ENCODE measurements at places on chromosomes 2 and 18.
A peak's percentile ranks its signal among the peaks of the same experiment; 100 is the strongest.

GRCh38 chr2:172427256-172427989 lies at the start of gene ITGA6:
Gene ITGA6 (plus strand): TSS chr2:172427586.
- peak; percentile 87 for DNase-seq

GRCh38 chr2:40488101-40488601 lies 36.3 kb upstream of the SLC8A1 start:
- peak; percentile 72 for DNase-seq

GRCh38 chr2:145303536-145303935 lies 783.6 kb upstream of the ZEB2 start:
- DNase-seq, result no peak

DNA sequence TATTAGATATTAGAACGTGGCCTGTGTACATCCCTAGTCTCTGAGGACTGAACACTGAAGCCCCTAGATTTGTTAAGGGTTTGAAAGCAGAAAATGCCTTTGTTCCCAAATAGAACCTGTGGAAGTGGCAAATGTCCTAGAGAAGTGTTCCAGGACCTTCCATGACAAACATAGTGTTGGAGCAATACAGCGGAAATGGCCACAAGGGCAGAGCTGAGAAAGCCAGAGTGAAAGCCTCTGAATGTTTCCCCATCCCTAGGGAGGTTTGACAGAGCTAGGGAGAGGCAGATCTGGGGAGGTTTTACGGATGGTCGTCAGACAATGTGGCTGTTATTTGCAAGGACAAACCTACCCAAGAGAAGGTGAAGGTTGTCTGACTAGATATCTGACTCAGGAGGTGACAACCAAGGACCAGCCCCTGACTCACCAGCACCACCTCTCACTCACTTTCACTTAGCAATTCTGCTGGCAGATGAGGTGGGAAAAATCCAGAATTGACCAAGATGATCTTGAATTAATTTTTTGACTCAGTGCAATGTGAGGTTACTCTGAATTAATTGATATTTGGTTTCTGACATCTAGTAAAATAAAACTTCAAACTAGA lies 24.1 kb downstream of the RBM43 start:
- DNase-seq, result no peak

DNA sequence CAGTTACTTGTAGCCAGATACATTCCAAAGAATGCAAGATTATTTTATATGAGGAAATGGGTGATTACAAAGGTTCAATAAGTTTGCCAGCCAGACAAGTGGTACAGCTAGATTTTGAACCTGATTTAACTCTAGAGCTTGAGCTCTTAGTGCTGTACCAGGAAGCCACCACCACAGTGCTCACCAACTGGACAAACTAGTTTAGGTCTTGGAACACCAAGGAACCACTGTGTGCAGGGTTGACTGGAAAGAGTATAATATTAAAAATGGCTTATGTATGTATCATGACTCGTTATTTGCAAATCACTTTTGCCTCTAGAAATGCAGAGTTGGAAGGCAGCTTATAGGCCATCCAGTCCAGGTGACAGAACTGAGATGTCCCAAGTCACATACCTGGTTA lies 177.2 kb downstream of the TXNL1 start:
- no peak for DNase-seq

- DNase-seq, result peak; percentile 84
Measured at GRCh38 chr2:96305091-96305978, at the start of gene SNRNP200. Gene SNRNP200 (minus strand): TSS chr2:96305546. CDS start chr2:96305437, 109 bp downstream.

GRCh38 chr2:17644997-17645720 lies 104.7 kb downstream of the VSNL1 start:
- no peak for DNase-seq

DNA sequence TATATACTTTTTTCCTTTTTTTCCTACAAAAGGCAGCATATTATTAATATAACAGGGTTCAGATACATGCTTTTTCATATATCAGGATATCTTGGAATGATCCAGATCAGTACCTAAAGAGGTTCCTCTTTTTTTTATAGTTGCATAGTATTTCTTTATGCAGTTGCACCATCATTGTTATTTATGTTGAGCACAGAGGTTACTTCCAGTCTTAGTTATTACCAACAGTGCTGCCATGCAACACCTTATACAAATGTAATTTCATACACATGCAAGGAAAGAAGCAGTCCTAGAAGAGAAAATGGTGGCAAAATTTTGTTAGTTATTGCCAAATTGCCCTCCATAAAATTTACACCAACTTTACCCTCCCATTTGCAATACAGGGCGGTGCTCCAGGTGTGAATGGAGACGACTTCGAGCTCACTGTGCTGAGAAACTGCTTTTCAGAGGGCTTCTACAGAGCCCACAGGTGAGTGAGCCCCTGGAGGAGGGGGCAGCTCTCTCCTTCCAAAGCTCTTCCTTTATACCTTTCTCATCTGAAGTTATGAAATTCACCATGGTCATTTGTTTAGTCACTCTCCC lies 30.0 kb upstream of the KCMF1 start:
- no peak for DNase-seq

DNA sequence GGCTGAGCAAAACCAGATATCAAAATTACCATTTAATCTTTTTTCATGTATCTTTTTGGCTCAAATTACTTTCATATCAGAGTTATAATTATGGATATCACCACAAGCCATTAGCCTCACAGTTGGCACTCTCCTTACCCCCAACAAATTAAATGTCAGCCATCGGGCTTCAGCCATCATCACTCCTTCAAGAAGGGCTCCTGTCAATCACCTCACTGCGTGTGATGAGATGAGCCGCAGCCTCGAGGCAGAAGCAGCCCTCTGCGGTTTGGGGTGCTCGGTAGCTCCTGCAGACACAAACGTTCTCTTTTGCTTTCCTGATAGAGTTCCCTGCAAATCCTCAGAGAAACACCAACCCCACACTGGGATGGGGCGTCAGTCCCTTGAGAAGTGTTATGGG lies 94.1 kb downstream of the DNER start:
- DNase-seq, result no peak

DNA sequence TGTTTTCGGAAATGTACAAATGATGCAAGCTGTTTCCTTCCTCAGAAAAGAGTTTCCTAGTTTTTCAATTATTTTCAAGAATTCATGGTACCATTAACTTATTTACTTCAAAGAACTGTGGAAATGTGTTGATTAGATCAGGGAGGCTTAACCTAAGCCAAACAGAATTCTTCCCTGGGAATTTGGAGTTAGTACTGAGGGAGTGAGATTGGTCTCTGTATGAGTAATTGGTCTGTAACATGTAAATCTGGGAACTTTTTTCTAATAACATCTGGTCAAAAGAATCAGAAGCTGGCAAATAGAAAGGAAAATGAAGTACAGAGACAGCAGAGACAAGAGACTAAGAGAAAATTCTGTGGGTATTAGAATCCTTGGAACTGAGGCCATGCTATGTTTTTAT lies 145.8 kb downstream of the BABAM2 start:
- DNase-seq, result no peak

- DNase-seq, result no peak
Measured at GRCh38 chr2:45636008-45636407, 15.5 kb upstream of the PRKCE start.

- DNase-seq, result peak; percentile 83
Measured at GRCh38 chr18:23994361-23994902, 20.1 kb upstream of the TTC39C start.

- no peak for DNase-seq
Measured at GRCh38 chr18:63831080-63831788, 56.0 kb downstream of the SERPINB7 start.

GRCh38 chr2:109209412-109209811 lies 80.4 kb downstream of the SH3RF3 start:
- peak; percentile 38 for DNase-seq

DNA sequence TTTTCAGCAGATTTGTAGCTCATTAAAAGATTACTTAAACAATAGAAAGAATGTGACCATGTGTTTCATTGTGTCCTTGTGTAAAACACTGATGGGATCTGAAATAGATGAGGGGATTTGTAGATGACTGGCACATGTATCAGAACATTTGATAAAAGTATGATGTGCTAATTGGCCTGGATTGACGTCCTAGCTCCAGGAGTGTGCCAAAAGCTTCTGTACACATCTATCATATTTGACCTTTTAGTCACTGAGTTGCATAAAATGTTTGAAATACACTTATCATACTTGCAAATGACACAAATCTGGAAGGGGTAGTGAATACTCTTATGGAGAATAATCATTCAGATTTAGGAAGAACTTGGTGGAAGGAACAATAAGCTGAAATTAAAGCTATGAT lies 778.5 kb downstream of the ERBB4 start:
- DNase-seq, result no peak

GRCh38 chr18:35408843-35409261 lies 31.7 kb upstream of the ZNF396 start:
- DNase-seq, result no peak

DNA sequence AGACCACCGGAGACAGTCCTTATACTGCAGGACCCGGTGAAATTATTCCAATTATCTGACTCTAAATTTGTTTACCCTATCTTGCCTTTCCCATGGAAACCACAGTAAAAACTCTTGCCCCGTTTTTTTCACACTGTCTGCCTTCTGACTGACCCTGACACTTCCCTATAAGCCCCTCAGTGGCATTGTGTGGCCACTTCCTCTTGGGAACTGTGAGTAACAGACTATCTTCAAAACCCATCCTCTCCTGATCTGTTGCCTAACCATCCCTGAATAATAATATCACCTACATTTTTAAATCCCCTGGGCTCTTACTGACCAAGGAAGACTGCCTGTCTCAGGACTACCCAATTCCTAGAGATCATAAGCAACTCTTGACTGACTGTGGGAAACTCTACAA lies 42.6 kb upstream of the RNF152 start:
- DNase-seq, result no peak

GRCh38 chr2:123438251-123438650 lies 586.8 kb upstream of the CNTNAP5 start:
- no peak for DNase-seq

DNA sequence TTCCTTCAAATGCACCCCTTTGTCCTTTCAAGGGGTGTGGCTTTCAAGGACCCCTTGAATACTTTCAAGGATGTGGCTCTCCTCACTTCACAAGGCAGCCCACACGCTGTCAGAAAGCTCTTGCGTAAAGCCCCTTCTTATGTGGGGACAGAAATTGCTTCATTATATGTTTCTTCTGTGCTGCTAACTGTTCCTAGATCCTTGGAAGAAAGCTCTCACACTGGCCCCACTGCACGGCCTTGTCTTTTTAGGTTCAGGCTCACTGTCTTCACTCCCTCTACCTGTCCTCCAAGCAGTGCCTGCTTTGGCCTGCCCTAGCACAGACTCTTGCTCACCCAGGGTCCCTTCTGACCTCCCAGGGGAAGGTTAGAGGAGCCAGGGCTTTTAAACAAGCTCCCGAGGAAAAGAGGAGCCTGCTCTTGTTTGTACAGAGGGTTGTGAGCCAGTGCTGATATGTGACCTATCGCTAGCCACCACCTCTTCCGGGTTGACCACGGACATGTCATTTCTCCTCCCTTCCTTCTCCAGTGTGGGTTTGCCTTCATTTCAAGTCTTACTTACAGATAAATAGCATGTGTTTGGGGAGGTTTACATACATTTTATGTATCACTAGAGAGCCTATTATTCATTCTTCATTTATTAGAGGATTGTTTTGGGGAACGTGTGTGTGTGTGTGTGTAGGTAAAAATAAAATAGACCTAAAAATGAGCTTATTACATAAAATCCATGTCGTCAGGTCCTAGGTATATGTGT lies 94.7 kb downstream of the RTN4 start:
- peak; percentile 41 for DNase-seq

DNA sequence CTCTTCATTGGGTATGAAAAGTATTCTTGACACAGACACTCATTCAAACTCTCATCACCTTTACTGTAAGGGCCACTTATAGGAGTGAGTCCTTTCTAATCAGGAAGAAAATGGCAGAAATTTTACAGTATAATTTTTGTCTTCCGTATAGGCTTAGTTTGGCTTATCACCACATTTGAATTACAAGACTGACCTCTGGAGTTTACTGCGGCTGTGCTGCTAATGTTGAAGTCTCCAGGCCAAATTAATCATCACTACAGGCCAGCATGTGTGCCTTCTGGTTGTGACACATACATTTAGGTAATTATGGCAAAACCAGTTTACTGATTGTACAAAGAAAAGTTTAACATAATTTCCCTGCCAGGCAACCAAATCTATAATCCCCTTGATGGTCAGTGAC lies 753.6 kb upstream of the GCFC2 start:
- no peak for DNase-seq

Data from Caki2 (cell line).